ENCODE measurements at places on chromosomes 16 and 17. TPM values are rescaled to one million over a fixed set of nuclear protein-coding genes. Genes with fewer than 3 reads are reported as not detected.

The SLC12A3 gene
- total RNA-seq = 0.20 TPM

The NPIPA2 gene
- not detected for total RNA-seq

The LRRC45 gene
- 25.1 TPM for total RNA-seq

The SERPINF2 gene
- 0.15 TPM for total RNA-seq

The KRT17 gene
- not detected for total RNA-seq

The LYZL6 gene
- not detected for total RNA-seq

The CYBA gene
- total RNA-seq = 228 TPM

The AMFR gene
- total RNA-seq = 101 TPM

The SAMD14 gene
- 5.7 TPM for total RNA-seq

The CDRT4 gene
- not detected for total RNA-seq

The MT1A gene
- total RNA-seq = 14.0 TPM

The TBC1D28 gene
- total RNA-seq = not detected

The SLC16A13 gene
- total RNA-seq = 5.2 TPM

The KCNJ18 gene
- not detected for total RNA-seq

The KCNH6 gene
- total RNA-seq = not detected

The ANKRD40CL gene
- not detected for total RNA-seq

The HAP1 gene
- total RNA-seq = not detected

The ZACN gene
- not detected for total RNA-seq

The PIRT gene
- total RNA-seq = not detected

The DPEP2NB gene
- total RNA-seq = not detected

The NPIPA3 gene
- total RNA-seq = 0.33 TPM

The TBC1D3B gene
- 3.2 TPM for total RNA-seq

The FOXN1 gene
- total RNA-seq = not detected

Data from mammary microvascular endothelial cell (primary cell).